Lower lobe of right lung (tissue), 2 donors: ENCODE measurements at places on chromosomes 7 and 10. TPM values are rescaled to one million over a fixed set of nuclear protein-coding genes. Genes with fewer than 3 reads are reported as not detected.

The GHRHR gene
- total RNA-seq = not detected

GRCh38 chr10:62594093-62594520 lies 210.4 kb upstream of the ADO start:
- H3K36me3 ChIP-seq = no peaks in the 10 kb centered on the region
- DNase-seq = peak; percentile 63

GRCh38 chr10:28624351-28624750 lies 53.0 kb upstream of the BAMBI start:
- H3K4me1 ChIP-seq = peaks cover 9% of the 10 kb centered on the region
- no peaks in the 10 kb centered on the region for H3K27me3 ChIP-seq
- no peak overlapping the region for H3K27ac ChIP-seq
- no peak for DNase-seq
- no peak overlapping the region for H3K4me3 ChIP-seq

The TDRD1 gene
- 0.09 TPM for total RNA-seq

The NRF1 gene
- 16.7 TPM for total RNA-seq

The VGF gene
- 0.15 TPM for total RNA-seq

- H3K4me1 ChIP-seq = no peaks in the 10 kb centered on the region
- H3K4me3 ChIP-seq = no peak overlapping the region
- no peaks in the 10 kb centered on the region for H3K36me3 ChIP-seq
- no peak overlapping the region for H3K27ac ChIP-seq
- DNase-seq = no peak
- no peaks in the 10 kb centered on the region for H3K27me3 ChIP-seq
Observed at GRCh38 chr10:110488940-110489339, 8.8 kb upstream of the DUSP5 start.

GRCh38 chr10:50972591-50972990 lies 87.2 kb upstream of the A1CF start:
- H3K27me3 ChIP-seq = no peaks in the 10 kb centered on the region
- no peak overlapping the region for H3K27ac ChIP-seq
- H3K4me1 ChIP-seq = no peaks in the 10 kb centered on the region
- H3K4me3 ChIP-seq = no peak overlapping the region

The FLNC gene
- 11.7 TPM for total RNA-seq

- H3K27me3 ChIP-seq = no peaks in the 10 kb centered on the region
- H3K4me3 ChIP-seq = peak overlapping the region; percentile 9
- no peaks in the 10 kb centered on the region for H3K36me3 ChIP-seq
- no peak for DNase-seq
- H3K4me1 ChIP-seq = peaks cover 7% of the 10 kb centered on the region
Observed at GRCh38 chr7:94368371-94368791, 26.3 kb upstream of the COL1A2 start.

The MET gene
- total RNA-seq = 74.3 TPM
